DMS53 (cell line): ENCODE measurements at places on chromosomes 11 and 22.
A peak's percentile ranks its signal among the peaks of the same experiment; 100 is the strongest.

DNA sequence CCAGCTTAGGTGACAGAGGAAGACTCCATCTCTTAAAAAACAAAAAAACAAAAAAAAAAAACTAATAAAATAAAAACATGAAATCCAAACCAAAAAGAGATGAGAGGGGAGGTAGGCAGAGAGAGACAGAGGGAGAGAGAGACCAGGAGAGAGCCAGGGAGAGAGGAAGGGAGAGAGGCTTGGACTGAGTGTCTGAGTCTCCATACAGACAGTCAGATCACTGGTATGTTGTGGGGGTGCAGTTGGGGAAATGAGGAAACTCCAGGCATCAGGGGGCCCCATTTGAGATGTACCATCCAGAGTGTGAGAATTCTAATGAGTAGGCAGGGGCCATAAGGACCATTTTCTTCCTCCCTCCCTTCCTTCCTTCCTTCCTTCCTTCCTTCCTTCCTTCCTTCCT lies 53.1 kb upstream of the SEPTIN5 start:
- DNase-seq, result no peak

DNA sequence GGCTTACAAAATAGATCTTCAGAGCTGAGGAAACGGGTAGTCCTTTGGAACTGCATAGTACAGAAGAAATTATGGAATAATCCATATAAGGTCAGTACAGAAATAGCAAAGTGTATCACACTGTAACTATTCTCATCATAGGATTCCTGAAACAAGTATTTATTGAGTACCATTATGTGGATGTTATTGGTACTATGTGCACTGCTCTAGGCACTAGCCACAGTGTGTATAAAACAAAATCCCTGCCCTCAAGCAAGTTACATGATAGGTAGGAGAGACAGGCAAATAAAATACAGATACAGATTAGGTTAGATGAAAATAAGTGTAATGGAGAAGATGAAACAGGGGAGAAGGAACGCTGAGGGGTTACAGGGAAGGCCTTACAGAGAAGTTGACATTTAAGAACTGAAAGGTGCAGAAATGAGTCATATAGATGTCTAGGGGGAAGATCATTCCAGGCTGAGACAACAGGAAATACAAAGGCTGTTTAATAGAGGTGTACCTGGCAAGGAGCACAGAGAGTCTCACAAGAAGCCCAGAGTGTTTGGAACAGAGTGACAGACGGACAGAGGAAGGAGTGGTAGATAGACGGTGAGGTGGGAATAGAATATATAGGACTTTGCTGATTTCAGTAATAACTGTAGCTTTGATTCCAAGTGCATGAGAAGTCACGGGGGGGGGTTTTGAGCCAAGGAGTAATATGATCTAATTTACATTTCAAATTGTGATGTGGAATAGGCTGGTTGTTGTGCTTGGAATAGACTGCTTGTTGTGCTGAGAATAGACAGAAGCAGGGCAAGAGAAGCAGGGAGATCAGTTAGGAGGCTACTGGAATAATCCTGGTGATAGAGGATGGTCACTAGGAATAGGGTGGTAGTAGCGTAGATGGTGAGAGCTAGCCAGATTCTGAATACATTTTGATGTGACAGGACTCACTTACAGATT lies 13.7 kb downstream of the RNF141 start:
- peak; percentile 24 for DNase-seq

- DNase-seq, result peak; percentile 34
Measured at GRCh38 chr11:65290448-65291165, 24.1 kb upstream of the CDC42EP2 start.

DNA sequence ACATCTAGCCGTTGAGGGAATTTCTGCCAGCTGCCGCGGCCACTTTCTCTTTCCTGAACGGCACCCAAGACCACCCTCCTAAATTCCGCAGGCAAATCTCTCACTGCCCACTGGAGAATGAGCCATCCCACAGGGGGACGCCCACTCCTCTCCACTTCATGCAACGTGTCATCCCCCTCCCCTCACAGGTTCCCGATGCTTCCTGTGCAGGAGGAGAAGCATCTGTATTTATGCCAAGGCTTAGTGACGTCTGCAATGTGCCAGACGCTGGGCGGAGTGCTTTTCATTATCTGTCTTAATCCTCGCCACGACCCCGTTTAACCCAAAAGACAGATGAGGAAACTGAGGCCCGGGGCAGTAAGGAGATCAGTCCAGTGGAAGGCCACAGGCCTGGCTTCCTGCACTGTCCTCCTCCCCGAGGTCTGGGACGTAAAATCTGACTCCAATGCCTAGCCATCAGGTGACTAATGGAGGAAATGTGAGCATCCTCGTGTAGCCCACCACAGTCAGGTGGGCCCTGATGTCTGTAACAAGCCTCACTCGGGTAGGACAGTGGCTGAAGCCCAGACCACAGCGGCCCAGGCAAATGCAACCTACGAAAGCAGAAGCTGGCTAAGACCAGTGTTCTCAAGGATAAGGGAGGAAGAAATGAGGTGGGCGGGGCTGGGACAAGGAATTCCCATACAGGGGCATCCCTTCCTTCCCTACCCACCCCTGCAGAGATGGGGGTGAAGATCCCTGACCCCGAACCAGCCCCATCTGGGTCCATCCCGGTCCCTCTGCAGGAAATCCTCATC lies 23.1 kb downstream of the MN1 start:
- DNase-seq, result no peak

DNA sequence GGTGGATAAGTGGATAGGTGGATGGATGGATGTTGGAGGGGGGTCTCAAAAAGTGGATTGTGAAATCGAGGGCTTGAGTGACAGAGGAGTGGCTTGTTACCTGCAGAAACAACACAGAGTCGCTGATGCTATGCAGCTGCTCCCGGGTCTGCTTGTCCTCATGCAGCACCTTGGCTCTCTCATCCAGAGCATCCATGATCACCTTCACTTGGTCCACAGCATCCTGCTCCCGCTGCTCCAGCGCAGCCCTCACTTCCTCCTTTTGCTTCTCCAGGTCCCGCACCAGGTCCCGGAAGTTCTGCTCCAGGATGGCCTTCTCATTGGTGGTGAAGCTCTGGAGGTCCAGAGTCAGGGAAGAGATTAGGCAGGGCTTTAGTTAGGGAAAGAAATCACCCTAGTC lies 10.7 kb downstream of the TRIM29 start:
- DNase-seq, result no peak

DNA sequence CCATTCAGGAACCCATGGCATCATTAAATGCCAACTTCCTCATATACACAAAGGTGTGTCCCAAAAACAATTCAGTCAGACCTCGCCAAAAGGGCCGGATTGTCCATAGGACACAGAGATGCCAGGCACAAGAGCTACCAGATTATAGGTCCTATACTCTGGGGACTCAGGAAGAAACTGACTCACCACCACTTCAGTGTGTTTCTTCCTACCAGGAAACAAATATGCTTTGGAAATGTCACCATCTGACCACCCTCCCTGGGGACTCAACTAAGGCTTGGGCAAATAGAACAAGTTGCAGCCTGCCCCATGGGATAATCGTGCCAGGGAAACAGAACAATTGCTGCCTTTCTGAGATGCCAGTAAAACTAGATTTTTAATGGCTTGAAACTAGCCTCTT lies 11.7 kb downstream of the POU2AF3 start:
- peak; percentile 97 for DNase-seq

DNA sequence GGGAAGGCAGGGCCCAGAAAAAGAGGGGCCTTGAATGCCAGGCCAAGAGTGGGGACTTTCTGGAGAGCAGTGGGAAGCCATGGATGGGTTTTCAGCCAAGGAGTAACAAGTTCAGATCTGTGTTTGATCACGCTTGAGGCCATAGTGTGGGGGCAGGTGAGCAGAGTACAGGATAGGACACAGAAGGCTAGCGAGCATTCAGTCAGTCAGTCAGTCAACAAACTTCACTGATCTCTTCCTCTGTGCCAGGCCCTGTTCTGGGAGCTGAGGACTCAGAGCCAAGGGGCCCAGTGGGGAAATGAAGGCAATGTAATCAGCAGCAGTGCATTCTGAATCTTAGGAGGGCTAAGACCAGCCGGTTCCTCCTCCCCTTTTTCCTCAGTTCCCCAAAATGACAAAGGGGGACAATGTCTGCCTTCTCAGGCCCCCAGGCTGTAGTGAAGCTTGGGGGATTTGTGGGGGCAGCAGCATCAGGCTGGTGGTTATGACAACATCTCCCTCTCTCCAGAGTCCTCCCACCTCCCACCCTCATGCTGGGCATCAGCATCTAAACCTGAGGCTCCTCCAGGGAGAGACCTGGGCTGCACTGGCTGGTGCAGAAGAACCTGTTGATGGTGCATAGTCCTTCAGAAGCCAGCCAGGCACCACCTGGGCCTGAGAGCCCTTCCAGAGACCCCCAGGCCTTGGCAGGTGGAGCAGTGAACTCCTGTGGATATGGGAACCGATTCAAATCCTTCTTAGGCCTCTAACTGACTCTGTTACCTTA lies 42.9 kb upstream of the TPBGL start:
- no peak for DNase-seq

GRCh38 chr11:129593098-129593497 lies 217.4 kb downstream of the BARX2 start:
- peak; percentile 27 for DNase-seq

DNA sequence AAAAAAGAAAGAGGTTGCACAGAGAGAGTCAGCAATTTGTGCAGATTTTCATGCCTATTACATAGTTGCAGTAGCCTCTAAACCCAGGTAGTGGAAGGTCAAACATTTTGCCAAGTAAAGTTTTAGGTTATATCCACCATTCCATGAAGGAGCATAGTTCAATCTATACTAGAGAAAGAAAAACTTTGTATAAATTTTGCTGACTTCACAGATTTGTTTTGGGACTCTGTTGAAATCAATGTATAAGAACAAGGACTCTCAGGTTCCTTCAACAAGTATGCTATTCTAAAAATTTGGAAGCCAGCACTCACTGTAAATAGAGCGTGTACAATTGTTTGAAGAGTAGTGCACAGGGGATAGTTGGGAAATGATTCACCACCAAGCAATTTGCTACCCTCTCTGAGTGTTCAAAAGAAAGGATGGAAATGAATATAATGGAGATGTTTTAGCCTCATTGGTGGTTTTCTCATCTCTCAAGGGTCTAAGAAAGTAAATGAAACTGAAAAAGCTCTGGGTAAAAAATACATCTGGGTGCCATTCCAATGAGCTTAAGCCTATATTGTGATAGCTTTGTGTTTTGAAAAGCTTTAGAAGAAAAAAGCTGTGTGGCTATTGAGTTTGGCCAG lies 508.4 kb upstream of the LUZP2 start:
- peak; percentile 55 for DNase-seq

- DNase-seq, result no peak
Measured at GRCh38 chr11:130737866-130738431, 178.3 kb downstream of the SNX19 start.

- no peak for DNase-seq
Measured at GRCh38 chr11:117492578-117493251, 165.1 kb downstream of the CEP164 start.

DNA sequence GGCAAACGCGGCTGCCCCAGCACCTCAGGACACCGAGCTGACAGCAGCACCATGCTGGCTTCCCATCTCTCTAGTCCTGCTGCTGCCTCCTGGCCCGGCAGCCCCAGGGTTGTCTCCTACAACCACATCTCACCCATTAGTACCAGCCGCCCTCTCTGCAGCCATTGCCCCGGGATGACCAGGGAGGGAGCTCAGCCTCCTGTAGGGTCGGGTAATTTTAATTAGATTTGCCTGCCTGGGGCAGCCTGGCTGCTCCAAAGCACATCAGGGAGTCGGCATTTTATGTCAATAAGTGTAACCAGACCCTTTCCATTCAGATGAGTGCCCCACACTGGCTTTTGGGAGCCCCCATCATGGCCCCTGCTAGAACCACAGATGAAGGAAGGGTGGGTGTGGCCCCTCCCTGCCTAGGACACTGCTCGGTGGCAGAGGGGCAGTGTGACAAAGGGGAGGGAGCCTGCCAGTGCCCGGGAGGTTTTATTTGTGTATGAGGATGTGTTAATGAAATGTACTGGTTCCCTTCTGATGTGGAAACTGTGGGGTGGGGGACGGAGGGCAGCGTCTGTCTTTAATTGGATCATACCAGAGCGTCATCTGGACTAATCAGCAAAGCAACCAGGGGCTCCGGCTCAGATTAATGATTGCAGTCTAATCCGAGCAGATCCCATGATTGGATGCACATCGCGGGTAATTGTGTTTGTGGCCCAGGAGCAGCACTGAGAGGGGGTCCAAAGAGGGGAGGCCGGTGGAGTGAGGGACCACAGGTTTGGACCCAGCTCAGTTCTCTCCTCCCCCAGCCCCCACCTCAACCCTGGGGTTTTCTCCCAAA lies 125.3 kb downstream of the FEZ1 start:
- DNase-seq, result no peak

GRCh38 chr22:41752011-41752970 lies 48.2 kb upstream of the CCDC134 start:
- DNase-seq, result peak; percentile 30

GRCh38 chr22:31764785-31765184 lies 11.0 kb downstream of the DEPDC5 start:
- DNase-seq, result no peak

- DNase-seq, result peak; percentile 79
Measured at GRCh38 chr22:24834845-24835570, 29.0 kb downstream of the SGSM1 start.

DNA sequence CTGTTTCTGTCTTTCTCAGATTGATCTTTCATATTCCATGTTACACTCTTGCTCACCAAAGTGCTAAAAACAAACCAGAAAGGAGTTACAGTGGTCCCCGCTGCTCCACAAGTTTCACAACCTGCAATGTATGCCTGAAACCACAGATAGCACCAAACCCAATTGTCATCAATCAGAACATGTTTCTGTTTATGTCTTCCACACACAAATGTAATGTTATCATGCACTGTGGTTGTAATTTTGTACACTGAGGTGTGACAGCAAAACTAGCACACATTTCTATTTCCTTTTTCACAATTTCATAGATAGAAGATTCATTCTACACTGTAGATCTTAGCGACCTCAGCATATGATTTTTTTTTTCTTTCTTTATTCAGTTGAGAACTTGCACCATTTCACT lies 1045.9 kb upstream of the RAG2 start:
- no peak for DNase-seq

DNA sequence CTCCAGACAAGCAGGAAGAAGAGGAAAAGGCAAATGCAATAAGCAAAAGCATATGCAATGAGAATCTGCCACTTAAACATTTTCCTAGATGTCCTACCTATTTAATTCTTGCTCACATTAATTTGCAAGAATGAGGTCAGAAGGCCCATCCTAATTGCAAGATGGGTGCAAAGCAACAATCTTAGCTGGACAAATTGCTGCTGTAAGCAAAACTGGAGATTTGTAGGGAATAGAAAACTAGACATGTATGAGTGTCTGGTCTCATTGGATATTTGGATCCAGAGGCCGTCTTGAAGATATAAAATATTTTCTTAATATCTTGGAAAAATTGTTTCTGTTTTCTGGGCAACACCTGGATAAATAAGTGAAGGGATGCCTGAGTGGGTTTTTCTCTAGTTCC lies 150.1 kb upstream of the PGR start:
- DNase-seq, result no peak

DNA sequence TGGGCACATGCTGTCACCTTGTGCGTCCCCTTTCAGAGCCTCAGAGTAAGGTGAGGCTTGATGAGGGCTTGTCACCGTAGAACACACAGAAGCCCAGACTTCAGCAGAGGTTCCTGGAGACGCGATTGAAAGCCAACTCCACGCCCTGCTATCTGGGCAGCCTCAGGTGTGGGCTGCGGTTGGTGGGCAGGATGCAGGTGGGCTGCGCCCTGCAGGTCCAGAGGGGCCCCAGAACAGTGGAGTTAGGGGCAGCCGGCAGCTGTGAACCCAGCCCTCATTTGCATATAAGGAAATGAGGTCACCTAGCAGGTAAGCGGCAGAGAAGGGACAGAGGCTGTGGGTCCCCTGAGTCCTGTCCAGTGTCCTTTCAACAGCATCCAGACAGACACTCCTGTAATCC lies 15.4 kb downstream of the PHLDA2 start:
- DNase-seq, result no peak
